ENCODE measurements at places on chromosomes 4 and X.

DNA sequence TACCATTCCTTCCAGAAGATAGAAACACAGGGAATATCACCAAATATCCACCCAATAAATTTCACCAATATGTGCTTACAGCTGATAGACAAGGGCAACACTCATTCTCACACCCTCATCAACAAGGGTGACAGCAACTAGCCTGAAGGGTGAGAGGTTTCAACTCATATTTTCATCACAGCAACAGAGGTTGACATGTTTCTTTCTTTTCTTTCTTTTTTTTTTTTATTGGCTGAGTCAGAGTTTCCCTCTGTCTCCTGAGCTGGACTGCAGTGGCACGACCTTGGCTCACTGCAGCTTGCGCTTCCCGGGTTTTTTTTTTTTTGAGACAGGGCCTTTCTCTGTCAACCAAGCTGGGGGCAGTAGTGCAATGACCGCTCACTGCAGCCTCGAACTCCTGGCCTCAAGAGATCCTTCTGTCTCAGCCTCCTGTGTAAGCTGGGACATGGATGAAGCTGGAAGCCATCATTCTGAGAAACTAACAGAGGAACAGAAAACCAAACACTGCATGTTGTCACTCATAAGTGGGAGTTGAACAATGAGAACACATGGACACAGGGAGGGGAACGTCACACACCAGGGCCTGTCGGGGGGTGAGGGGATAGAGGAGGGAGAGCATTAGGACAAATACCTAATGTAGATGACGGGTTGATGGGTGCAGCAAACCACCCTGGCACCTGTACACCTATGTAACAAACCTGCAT, 27.5 kb upstream of the ASMTL start:
- H3K4me1 ChIP-seq = no peaks in the 10 kb centered on the region
- no peaks in the 10 kb centered on the region for H3K36me3 ChIP-seq
- no peak for DNase-seq

DNA sequence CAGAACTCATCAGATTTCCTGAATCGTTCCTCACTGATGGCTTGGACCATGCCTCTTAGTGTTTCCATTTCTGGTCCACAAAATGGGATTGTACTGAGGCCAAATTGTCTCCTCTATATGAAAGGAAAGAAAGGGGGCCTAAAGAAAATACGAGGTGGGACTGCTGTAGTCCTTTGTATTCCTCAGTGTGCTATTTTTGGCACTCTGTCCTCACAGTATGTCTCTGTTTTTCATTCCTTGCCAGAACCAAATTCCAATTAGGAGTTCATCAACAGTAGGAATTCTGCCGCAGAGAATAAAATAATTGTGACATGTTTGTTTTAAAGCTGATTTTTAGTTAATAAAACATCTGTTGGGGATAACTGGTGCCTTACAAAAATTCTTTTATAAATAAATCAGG, 515.7 kb downstream of the SMARCA1 start:
- no peak overlapping the region for H3K4me3 ChIP-seq
- H3K27me3 ChIP-seq = no peaks in the 10 kb centered on the region
- no peaks in the 10 kb centered on the region for H3K36me3 ChIP-seq
- no peak overlapping the region for H3K27ac ChIP-seq
- H3K4me1 ChIP-seq = no peaks in the 10 kb centered on the region

- no peaks in the 10 kb centered on the region for H3K36me3 ChIP-seq
- H3K4me1 ChIP-seq = peaks cover 5% of the 10 kb centered on the region
- H3K27ac ChIP-seq = no peak overlapping the region
- no peak for DNase-seq
- H3K4me3 ChIP-seq = peak overlapping the region; percentile 32
Measured at GRCh38 chr4:54230484-54231418, 1.7 kb downstream of the PDGFRA start.

DNA sequence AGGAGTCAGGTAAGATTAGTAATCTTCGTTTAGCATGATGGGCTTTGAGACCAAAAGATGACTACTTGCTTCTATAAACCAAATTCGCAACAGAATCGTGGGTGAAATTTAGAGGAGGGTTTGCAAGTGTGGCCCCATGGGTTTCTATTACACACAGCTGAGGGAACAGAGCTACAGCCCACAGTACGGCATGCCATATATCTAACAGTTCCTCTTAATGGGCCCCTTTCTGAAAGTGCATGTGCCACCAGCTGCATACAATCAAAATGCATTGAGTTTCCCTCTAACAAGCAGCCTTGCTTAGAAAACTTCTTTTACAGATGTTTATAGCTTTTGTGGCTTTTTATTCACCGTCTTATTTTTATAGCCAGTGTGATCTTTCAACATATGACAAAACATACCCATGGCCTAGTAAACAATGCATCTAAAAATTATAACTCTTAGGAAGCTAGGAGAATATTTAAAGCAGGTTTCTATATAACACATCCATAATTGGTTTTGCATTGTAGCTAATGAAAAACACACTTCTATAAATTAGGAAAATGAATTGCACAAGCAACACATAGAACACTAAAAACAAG, 202.1 kb downstream of the PRDM5 start:
- H3K36me3 ChIP-seq = no peaks in the 10 kb centered on the region
- no peaks in the 10 kb centered on the region for H3K4me1 ChIP-seq
- no peak overlapping the region for H3K4me3 ChIP-seq
- no peaks in the 10 kb centered on the region for H3K27me3 ChIP-seq
- no peak for DNase-seq

- H3K27me3 ChIP-seq = no peaks in the 10 kb centered on the region
- H3K4me1 ChIP-seq = no peaks in the 10 kb centered on the region
- H3K27ac ChIP-seq = no peak overlapping the region
- H3K36me3 ChIP-seq = no peaks in the 10 kb centered on the region
- no peak for DNase-seq
Measured at GRCh38 chr4:177771645-177772044, 329.4 kb upstream of the AGA start.

- no peaks in the 10 kb centered on the region for H3K27me3 ChIP-seq
- H3K4me3 ChIP-seq = no peak overlapping the region
- H3K36me3 ChIP-seq = no peaks in the 10 kb centered on the region
- no peak overlapping the region for H3K27ac ChIP-seq
Measured at GRCh38 chrX:140362861-140363260, 142.0 kb downstream of the SOX3 start.

- H3K4me1 ChIP-seq = peaks cover 20% of the 10 kb centered on the region
- H3K27me3 ChIP-seq = no peaks in the 10 kb centered on the region
- H3K4me3 ChIP-seq = no peak overlapping the region
Measured at GRCh38 chr4:39936565-39937418, 40.9 kb downstream of the PDS5A start.

DNA sequence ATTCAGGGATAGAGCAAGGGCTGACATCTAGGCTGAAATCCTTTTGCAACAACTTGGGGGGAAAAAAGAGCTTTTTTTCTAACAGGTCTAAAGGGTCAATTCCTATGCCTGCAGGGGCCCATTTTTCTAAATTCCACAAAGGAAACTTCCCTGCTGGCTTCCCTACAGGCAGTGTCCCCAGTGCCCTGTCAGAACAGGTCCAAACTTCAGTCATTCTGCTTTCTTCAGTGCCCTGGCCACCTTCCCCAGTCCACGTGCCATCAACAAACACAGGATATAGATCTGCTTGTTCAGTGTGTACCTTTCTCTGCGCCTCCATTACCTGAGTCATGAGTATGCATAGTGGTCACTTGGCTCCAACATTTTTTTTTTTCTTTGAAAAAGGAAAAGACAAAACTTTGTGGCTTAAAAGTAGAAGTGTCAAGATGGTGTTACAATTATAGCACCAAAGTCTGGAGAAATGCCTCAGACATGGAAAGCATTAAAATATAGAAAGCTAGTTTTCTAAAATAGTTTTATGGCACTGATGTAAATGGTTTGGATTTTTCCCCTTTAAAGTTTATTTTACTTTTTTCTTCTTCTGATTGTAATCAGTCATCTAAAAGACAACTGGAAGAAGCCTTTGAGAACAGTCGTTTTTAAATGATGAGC, 84.0 kb upstream of the JADE1 start:
- no peaks in the 10 kb centered on the region for H3K36me3 ChIP-seq
- no peaks in the 10 kb centered on the region for H3K27me3 ChIP-seq
- H3K4me3 ChIP-seq = no peak overlapping the region
- H3K27ac ChIP-seq = no peak overlapping the region
- no peaks in the 10 kb centered on the region for H3K4me1 ChIP-seq

- H3K27ac ChIP-seq = no peak overlapping the region
- H3K4me1 ChIP-seq = no peaks in the 10 kb centered on the region
- no peaks in the 10 kb centered on the region for H3K36me3 ChIP-seq
- no peak for DNase-seq
Measured at GRCh38 chr4:18214411-18215055, 193.0 kb upstream of the LCORL start.

DNA sequence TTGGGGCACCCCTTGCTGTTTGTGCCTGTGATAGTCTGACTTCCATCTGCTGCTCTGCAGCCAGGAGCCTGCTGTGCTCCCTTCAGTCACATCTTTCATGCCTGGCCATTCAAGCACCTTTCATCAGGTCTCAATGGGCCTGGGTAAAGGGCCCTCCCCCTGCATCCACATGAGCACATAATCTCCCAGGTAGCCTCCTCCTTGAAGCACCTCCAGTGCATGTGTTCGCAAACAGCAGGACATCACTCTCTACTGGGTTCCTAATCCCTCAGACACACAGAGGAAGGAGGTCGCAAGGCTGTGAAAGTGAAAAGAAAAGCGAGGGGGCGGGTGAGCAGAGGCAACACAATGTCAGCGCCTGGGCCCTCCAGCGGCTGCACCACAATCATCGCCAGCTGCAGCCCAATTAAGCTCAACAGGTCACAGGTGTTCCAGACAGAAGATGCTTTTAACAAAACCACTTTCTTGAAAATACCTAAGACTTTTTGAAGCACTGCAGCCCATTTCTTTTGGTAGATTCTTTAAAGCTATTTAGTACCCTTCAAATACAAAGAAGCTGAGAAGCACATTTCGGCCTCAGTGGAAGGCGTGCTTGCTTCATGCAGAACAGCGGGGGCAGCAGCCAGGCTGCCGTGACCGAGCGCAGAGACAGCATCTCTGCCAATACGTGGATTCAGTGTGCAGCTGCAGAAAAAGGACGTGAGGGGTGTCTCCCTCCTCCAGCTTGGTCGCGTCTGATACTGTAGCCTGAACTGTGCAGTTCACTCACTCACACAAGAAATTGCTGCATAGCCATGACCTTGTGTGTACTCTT, 92.2 kb upstream of the SPRY1 start:
- H3K4me1 ChIP-seq = no peaks in the 10 kb centered on the region
- H3K4me3 ChIP-seq = no peak overlapping the region
- no peaks in the 10 kb centered on the region for H3K27me3 ChIP-seq
- no peak overlapping the region for H3K27ac ChIP-seq
- DNase-seq = no peak

- H3K36me3 ChIP-seq = no peaks in the 10 kb centered on the region
- DNase-seq = no peak
- H3K4me3 ChIP-seq = no peak overlapping the region
- H3K27ac ChIP-seq = no peak overlapping the region
- no peaks in the 10 kb centered on the region for H3K27me3 ChIP-seq
Measured at GRCh38 chrX:48531358-48531959, 8.1 kb upstream of the TBC1D25 start.

- H3K4me3 ChIP-seq = no peak overlapping the region
- no peaks in the 10 kb centered on the region for H3K27me3 ChIP-seq
- no peaks in the 10 kb centered on the region for H3K4me1 ChIP-seq
- no peak for DNase-seq
- H3K36me3 ChIP-seq = no peaks in the 10 kb centered on the region
Measured at GRCh38 chr4:156374069-156374468, 420.4 kb upstream of the CTSO start.

GRCh38 chrX:50865311-50865710, 45.2 kb upstream of the BMP15 start:
- no peaks in the 10 kb centered on the region for H3K4me1 ChIP-seq
- H3K27me3 ChIP-seq = no peaks in the 10 kb centered on the region
- H3K4me3 ChIP-seq = no peak overlapping the region
- no peak for DNase-seq

GRCh38 chr4:48640225-48640624, 139.9 kb downstream of the FRYL start:
- H3K4me1 ChIP-seq = peaks cover 3% of the 10 kb centered on the region
- H3K27ac ChIP-seq = no peak overlapping the region
- DNase-seq = no peak

DNA sequence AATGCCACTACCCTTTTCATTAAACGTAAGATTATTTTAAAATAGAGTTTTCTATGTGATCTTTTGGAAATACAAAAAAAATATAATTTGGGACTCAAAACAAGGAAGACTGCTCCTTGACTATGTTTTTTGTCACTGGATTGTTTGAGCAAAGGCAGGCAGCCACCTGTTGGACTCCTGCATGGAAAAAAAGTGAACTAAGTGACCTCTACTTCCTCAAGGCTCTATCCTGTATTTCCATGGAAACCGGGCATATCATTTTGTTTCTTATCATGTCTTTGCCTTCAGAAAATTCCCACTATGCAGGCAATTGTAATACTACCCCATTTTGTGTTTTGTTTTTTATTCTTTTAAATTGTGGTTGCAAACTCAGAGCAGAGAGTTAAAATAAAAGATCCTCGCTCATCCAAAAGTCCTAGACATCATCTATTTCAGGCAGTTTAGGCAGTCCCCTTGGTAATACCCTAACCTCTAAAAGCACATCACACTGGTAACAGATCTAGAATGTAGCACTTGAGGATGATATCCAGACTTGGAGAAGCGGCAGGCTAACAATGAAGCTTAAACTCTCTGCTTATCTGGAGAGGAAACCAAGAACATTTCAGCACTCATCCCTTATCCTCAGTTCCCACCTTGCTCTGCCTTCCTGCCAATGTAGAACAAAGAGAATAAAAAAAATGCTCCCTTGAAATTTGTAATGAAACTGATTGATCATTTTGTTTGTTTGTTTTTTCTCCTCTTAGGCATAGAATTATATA, 165.7 kb downstream of the BANK1 start:
- no peak for DNase-seq
- H3K27me3 ChIP-seq = no peaks in the 10 kb centered on the region
- H3K4me1 ChIP-seq = no peaks in the 10 kb centered on the region
- no peak overlapping the region for H3K4me3 ChIP-seq

DNA sequence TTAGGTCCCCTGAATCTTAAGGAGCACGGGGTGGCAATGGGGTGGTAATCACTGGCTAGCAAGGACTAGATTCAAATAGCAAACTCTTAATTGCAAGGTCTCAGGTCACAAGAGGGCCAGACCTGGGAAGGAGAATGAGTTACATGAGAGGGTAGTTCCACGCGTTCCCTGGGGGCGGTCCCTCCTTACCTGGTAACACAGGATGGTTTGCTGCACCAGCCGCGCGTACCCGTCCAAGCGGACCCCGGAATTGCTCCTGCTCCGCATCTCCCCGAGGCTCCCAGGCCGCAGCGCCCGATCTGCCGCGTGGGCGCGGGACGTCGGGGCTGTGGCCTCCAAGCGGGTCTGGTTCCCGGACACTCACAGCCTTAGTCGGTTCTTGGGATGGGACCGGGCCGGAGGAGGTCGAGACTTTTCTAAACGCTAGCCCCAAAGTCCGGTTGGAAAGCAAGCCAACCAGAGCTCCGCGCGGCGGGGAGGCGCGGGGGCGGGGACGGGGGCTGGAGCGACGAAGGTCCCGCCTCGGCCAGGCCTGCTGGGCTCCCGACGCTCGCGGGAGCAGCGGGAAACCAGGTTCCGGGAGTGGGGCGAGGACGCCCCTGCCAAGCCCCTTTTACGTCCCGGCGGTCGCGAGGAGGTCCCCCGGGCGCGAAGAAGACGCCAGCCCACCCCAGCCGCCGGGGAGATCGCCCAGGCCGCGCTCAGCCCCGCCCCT, at the start of gene PHKA2:
Gene PHKA2 (minus strand): TSS at position 449 of the 715 bp plus-strand sequence. CDS start 182 bp downstream, at position 267.
- H3K4me1 ChIP-seq = no peaks in the 10 kb centered on the region
- no peaks in the 10 kb centered on the region for H3K36me3 ChIP-seq
- no peaks in the 10 kb centered on the region for H3K27me3 ChIP-seq
- H3K27ac ChIP-seq = peak within 1 kb of the TSS; percentile 65

All from Panc1 (cell line).